ENCODE measurements at places on chromosomes 11 and 22. TPM values are rescaled to one million over a fixed set of nuclear protein-coding genes. Genes with fewer than 3 reads are reported as not detected.

CARD16 gene
- 8.0 TPM for total RNA-seq

- peaks cover 13% of the 10 kb centered on the region for H3K4me1 ChIP-seq
- DNase-seq, result no peak
- H3K27me3 ChIP-seq, result no peaks in the 10 kb centered on the region
- no peak overlapping the region for H3K27ac ChIP-seq
Measured at GRCh38 chr22:42933485-42934091, 76.5 kb upstream of the ARFGAP3 start.

GRCh38 chr11:76859708-76860227 is 950 bp upstream of the ACER3 start:
- H3K27ac ChIP-seq, result no peak overlapping the region
- peaks cover 12% of the 10 kb centered on the region for H3K4me1 ChIP-seq
- no peak overlapping the region for H3K4me3 ChIP-seq
- no peaks in the 10 kb centered on the region for H3K36me3 ChIP-seq
- H3K27me3 ChIP-seq, result no peaks in the 10 kb centered on the region

DNA sequence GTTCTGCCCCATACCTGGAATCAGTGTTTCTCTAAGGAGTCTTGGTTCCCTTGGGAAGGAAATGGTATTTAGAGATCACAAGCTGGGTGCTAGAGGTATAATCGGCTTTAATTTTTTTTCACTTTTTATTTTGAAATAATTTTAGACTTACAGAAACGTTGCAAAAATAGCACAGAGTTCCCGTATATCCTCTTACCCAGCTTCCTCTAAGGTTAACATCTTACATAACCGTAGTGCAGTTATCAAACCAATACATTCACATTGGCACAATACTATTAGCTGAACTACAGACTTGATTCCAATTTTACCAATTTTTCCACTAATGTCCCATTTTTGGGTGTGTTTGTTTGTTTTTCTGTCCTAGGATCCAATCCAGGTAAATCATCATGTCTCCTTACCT is 63.8 kb downstream of the RBX1 start:
- H3K4me1 ChIP-seq, result no peaks in the 10 kb centered on the region
- H3K4me3 ChIP-seq, result no peak overlapping the region
- no peaks in the 10 kb centered on the region for H3K36me3 ChIP-seq
- no peak overlapping the region for H3K27ac ChIP-seq
- no peaks in the 10 kb centered on the region for H3K27me3 ChIP-seq

DNA sequence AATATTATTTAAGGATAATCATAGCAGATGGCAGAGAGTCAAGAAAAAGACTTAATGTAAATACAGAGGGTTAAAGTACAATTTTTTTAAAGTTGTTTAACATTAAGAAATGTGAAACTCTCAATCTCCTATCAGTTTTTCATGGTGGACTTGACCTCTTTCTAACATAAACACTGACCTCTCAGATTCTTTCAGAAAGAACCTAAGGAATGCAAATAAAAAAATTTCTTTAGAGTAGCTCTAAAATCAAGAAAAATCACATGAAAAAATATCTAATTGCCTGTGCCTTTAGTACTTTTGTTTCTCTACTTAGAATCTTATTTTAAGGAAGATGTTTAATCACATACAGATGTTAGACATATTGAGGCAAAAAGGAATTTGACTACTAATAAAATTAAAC is 12.9 kb downstream of the RNF141 start:
- no peak for DNase-seq
- H3K27me3 ChIP-seq, result no peaks in the 10 kb centered on the region
- H3K4me1 ChIP-seq, result no peaks in the 10 kb centered on the region

All from CD8-positive, alpha-beta memory T cell (primary cell).